ENCODE measurements at places on chromosomes 5 and 9. TPM values are rescaled to one million over a fixed set of nuclear protein-coding genes. Genes with fewer than 3 reads are reported as not detected.

The FUT7 gene
- not detected for total RNA-seq

DNA sequence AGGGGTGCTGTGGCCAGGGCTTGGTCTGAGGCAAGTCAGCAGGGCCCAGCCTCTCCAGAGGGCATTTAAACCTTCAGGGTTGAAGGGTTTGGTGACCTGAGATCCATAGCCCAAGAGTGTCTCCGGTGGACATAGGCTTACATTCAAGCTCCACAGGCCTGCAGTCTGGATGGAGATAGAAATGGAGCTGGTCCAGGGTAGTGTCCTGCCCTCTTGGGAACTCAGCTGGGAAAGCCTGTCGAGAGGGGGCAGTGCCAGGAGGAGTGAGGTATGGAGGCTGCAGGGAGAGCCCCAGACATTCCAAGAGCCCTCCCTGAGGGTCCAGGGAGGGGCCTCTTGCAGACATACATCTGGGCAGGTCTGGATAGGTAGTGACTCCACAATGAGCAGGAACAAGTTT, 177.0 kb upstream of the MVB12B start:
- H3K4me1 ChIP-seq, result no peaks in the 10 kb centered on the region
- H3K4me3 ChIP-seq, result no peak overlapping the region
- DNase-seq, result no peak
- peaks cover 23% of the 10 kb centered on the region for H3K27me3 ChIP-seq

DNA sequence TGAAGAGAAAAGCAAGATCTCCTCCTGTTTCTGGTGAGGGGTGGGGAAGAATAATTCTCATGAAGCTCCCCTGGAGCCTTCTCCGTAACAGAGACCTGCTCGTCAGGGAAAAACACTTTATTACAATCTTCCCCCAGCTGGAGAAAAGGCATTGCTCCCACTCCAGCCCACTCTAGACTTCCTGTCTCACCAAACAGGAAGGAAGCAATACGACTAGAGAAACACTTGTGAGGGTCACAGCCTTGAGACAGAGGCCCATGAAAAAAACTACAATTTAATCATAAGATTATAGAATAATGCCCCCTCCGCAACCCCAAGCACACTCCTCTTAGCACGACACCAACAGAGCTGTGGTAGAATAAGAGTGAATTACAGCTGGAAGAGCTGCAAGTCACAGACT, 197.2 kb upstream of the S1PR3 start:
- H3K4me1 ChIP-seq, result no peaks in the 10 kb centered on the region
- no peak overlapping the region for H3K27ac ChIP-seq
- no peak overlapping the region for H3K4me3 ChIP-seq
- no peaks in the 10 kb centered on the region for H3K36me3 ChIP-seq

The LECT2 gene
- not detected for total RNA-seq

The SUSD3 gene
- 6.2 TPM for total RNA-seq

The CNTNAP3 gene
- total RNA-seq, result 5.1 TPM

DNA sequence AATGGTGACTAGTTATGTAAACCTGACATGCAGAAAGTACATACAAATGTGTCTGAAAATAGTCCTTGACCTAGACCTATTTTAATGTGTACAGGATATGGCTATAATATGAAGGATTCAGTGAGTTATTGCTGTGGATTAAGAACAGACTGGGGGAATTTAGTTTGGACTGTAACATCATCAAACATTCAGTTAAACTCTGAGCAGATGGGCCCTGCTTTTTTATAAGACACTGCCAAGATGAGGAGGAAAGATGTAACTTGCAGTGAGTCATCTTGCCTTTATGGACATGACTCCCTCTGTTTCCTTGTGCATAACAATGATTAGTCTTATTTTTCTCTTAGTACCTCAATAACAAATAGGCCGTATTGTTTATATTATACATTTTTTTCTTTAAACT, 12.2 kb downstream of the PPP3R2 start:
- H3K27me3 ChIP-seq, result no peaks in the 10 kb centered on the region
- no peak for DNase-seq
- peaks cover 8% of the 10 kb centered on the region for H3K4me1 ChIP-seq
- H3K27ac ChIP-seq, result no peak overlapping the region

The TERT gene
- total RNA-seq, result 23.1 TPM

The TXNDC8 gene
- not detected for total RNA-seq

- H3K27ac ChIP-seq, result no peak overlapping the region
- H3K36me3 ChIP-seq, result no peaks in the 10 kb centered on the region
- DNase-seq, result no peak
- H3K4me3 ChIP-seq, result no peak overlapping the region
- no peaks in the 10 kb centered on the region for H3K4me1 ChIP-seq
Measured at GRCh38 chr9:18075253-18075952, 398.6 kb upstream of the ADAMTSL1 start.
